ENCODE measurements at places on chromosomes 1 and 21. TPM values are rescaled to one million over a fixed set of nuclear protein-coding genes. Genes with fewer than 3 reads are reported as not detected.

DNA sequence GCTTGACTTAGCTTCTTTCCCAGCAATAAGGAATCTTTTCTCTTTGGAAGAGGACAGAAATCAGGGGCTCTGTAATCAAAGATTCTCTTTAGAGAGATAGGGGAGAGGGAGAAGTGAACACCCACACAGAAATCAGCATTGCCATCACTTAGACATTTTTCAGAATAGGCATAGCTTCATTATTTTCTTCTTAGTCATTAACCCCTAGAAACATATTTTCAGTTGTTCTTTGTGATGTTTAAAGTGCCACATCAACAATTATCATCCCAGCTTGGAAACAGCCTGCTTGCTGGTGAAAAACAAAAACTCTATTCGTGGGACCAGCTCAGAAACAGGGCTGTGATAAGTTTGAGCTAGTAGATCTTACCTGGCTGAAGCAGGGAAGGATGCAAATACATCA, 88.3 kb upstream of the SLC44A3 start:
- no peak overlapping the region for H3K27ac ChIP-seq
- H3K4me1 ChIP-seq = no peaks in the 10 kb centered on the region
- no peak for DNase-seq
- H3K36me3 ChIP-seq = no peaks in the 10 kb centered on the region
- H3K27me3 ChIP-seq = no peaks in the 10 kb centered on the region

GRCh38 chr1:5680600-5680999, 311.6 kb downstream of the NPHP4 start:
- no peaks in the 10 kb centered on the region for H3K4me1 ChIP-seq
- no peak overlapping the region for H3K27ac ChIP-seq

DNA sequence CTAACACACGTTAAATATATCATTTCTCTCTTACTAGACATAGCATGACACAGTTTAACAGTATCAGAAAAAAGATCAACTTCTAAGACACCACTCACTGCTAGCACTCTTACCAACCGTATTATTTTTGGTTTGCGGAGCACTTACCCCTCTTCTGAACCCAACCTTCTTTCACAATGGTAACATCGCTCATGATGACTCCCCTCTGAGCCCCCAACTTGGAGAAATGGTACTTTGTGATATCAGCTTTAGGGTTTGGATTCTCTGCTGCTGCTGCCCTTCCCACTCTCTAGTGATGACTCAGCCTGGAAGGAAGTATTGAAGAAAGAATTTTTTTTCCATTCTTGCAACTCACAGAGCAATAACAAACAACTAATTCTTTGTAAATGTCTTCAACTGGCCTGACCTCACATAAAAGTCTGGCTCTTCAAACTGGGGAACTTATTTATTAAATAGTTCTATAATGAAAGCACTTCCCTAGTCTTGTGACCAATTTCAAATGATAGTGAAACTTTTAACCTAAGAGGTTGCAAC, 7.0 kb downstream of the AKT3 start:
- peaks cover 3% of the 10 kb centered on the region for H3K4me1 ChIP-seq
- no peaks in the 10 kb centered on the region for H3K36me3 ChIP-seq
- no peak overlapping the region for H3K4me3 ChIP-seq
- no peak overlapping the region for H3K27ac ChIP-seq

DNA sequence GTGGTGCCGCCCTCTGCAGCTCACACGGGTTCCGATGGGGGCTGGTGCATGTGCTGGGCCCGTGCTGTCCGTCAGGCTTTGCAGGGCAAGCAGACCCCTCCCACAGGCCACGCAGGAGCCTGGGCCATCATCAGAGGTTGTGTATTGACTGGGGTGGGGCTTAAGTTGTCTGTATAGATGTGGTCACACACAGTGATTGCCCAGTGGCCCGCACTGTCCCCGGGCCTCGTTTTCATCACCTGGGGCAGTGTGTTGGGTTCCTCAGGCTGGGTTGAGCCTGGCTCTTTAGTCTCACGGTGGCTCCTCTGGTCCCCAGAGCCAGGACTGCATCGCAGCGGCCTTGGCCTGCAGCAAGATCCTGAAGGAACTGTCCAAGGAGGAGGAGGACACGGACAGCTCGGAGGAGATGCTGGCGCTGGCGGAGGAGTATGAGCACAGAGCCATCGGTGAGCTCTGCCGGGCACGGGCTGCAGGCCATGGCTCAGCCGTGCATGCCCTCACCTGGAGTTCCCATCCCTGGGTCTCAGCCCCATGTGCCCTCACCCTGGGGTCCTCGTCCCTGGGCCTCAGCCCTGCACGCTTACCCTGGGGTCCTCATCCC, 44.1 kb downstream of the TRPM2 start:
- H3K36me3 ChIP-seq = no peaks in the 10 kb centered on the region
- DNase-seq = no peak
- no peaks in the 10 kb centered on the region for H3K27me3 ChIP-seq
- H3K27ac ChIP-seq = no peak overlapping the region
- H3K4me1 ChIP-seq = no peaks in the 10 kb centered on the region

GRCh38 chr1:212862111-212862690, 4.1 kb downstream of the FLVCR1 start:
- no peak overlapping the region for H3K4me3 ChIP-seq
- DNase-seq = no peak
- no peaks in the 10 kb centered on the region for H3K4me1 ChIP-seq

GRCh38 chr1:154191990-154192461, at the start of gene TPM3:
Gene TPM3 (minus strand): TSS chr1:154192100. CDS start chr1:154192018, 82 bp downstream.
- no peaks in the 10 kb centered on the region for H3K36me3 ChIP-seq
- H3K4me3 ChIP-seq = no peak within 1 kb of the TSS

GRCh38 chr1:234851450-234852438, 241.8 kb upstream of the IRF2BP2 start:
- H3K36me3 ChIP-seq = no peaks in the 10 kb centered on the region
- no peak for DNase-seq
- H3K4me1 ChIP-seq = no peaks in the 10 kb centered on the region
- no peaks in the 10 kb centered on the region for H3K27me3 ChIP-seq
- no peak overlapping the region for H3K4me3 ChIP-seq
- no peak overlapping the region for H3K27ac ChIP-seq

GRCh38 chr1:185033686-185034085, 11.7 kb upstream of the RNF2 start:
- no peaks in the 10 kb centered on the region for H3K4me1 ChIP-seq
- no peaks in the 10 kb centered on the region for H3K27me3 ChIP-seq
- H3K36me3 ChIP-seq = no peaks in the 10 kb centered on the region
- H3K27ac ChIP-seq = no peak overlapping the region

- no peak for DNase-seq
- no peaks in the 10 kb centered on the region for H3K4me1 ChIP-seq
- H3K36me3 ChIP-seq = no peaks in the 10 kb centered on the region
- H3K27me3 ChIP-seq = no peaks in the 10 kb centered on the region
- no peak overlapping the region for H3K27ac ChIP-seq
Measured at GRCh38 chr21:42413093-42413492, 9.4 kb downstream of the UBASH3A start.

- H3K27me3 ChIP-seq = no peaks in the 10 kb centered on the region
- no peaks in the 10 kb centered on the region for H3K4me1 ChIP-seq
- H3K36me3 ChIP-seq = no peaks in the 10 kb centered on the region
- H3K27ac ChIP-seq = no peak overlapping the region
- DNase-seq = no peak
Measured at GRCh38 chr1:165284454-165284853, 72.1 kb downstream of the LMX1A start.

- no peaks in the 10 kb centered on the region for H3K4me1 ChIP-seq
- peak overlapping the region; percentile 66 for H3K4me3 ChIP-seq
- peaks cover 31% of the 10 kb centered on the region for H3K27me3 ChIP-seq
- DNase-seq = no peak
- peak overlapping the region; percentile 87 for H3K27ac ChIP-seq
Measured at GRCh38 chr1:217135987-217136894, 413.0 kb upstream of the ESRRG start.

- no peaks in the 10 kb centered on the region for H3K27me3 ChIP-seq
- no peaks in the 10 kb centered on the region for H3K4me1 ChIP-seq
- H3K36me3 ChIP-seq = no peaks in the 10 kb centered on the region
Measured at GRCh38 chr1:89927478-89927877, 67.4 kb upstream of the ZNF326 start.

GRCh38 chr1:217029281-217030157, 306.3 kb upstream of the ESRRG start:
- no peak overlapping the region for H3K4me3 ChIP-seq
- H3K27me3 ChIP-seq = no peaks in the 10 kb centered on the region
- H3K36me3 ChIP-seq = no peaks in the 10 kb centered on the region
- DNase-seq = no peak
- peak overlapping the region; percentile 85 for H3K27ac ChIP-seq

- H3K4me3 ChIP-seq = no peak overlapping the region
- no peaks in the 10 kb centered on the region for H3K36me3 ChIP-seq
- H3K4me1 ChIP-seq = peaks cover 39% of the 10 kb centered on the region
- peak overlapping the region; percentile 12 for H3K27ac ChIP-seq
- no peak for DNase-seq
- no peaks in the 10 kb centered on the region for H3K27me3 ChIP-seq
Measured at GRCh38 chr1:226723657-226724532, 15.2 kb downstream of the ITPKB start.

GRCh38 chr21:45039317-45040156, 34.8 kb upstream of the ADARB1 start:
- H3K36me3 ChIP-seq = no peaks in the 10 kb centered on the region
- no peaks in the 10 kb centered on the region for H3K4me1 ChIP-seq
- H3K4me3 ChIP-seq = no peak overlapping the region
- H3K27ac ChIP-seq = no peak overlapping the region

GRCh38 chr1:235632506-235633401, 16.8 kb downstream of the GNG4 start:
- H3K36me3 ChIP-seq = no peaks in the 10 kb centered on the region
- no peaks in the 10 kb centered on the region for H3K27me3 ChIP-seq
- no peak for DNase-seq

- no peak overlapping the region for H3K4me3 ChIP-seq
- H3K36me3 ChIP-seq = no peaks in the 10 kb centered on the region
- peaks cover 31% of the 10 kb centered on the region for H3K4me1 ChIP-seq
Measured at GRCh38 chr1:198161718-198162090, 4.9 kb downstream of the NEK7 start.

GRCh38 chr21:41668686-41669532, 97.9 kb downstream of the RIPK4 start:
- no peaks in the 10 kb centered on the region for H3K36me3 ChIP-seq
- no peaks in the 10 kb centered on the region for H3K4me1 ChIP-seq
- peaks cover 2% of the 10 kb centered on the region for H3K27me3 ChIP-seq
- no peak overlapping the region for H3K4me3 ChIP-seq

- H3K27ac ChIP-seq = peak overlapping the region; percentile 43
- H3K36me3 ChIP-seq = no peaks in the 10 kb centered on the region
- H3K4me1 ChIP-seq = no peaks in the 10 kb centered on the region
- no peaks in the 10 kb centered on the region for H3K27me3 ChIP-seq
Measured at GRCh38 chr1:2299131-2299627, 71.1 kb downstream of the SKI start.

DNA sequence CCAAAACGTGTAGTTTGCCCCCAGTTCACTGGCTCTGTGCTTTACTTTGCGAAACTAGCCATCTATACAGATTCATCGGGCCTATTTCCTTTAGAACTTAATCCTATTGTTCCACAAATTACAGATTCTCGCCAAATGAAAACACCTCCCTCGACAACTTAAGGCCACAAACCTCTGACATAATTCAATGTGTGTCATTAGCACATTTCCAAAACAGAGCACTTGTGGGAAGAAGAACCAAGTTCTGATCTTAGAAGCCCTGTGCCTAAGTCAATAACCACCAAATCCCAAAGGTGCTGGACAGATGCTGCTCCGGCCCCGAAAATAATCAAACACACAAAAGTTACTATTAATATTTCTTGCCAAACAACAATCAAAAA, 93.9 kb downstream of the SLC45A1 start:
- H3K4me3 ChIP-seq = no peak overlapping the region
- no peaks in the 10 kb centered on the region for H3K36me3 ChIP-seq
- H3K4me1 ChIP-seq = peaks cover 29% of the 10 kb centered on the region
- DNase-seq = no peak
- H3K27me3 ChIP-seq = no peaks in the 10 kb centered on the region

GRCh38 chr21:15309022-15309590, 244.3 kb upstream of the NRIP1 start:
- no peaks in the 10 kb centered on the region for H3K36me3 ChIP-seq
- no peaks in the 10 kb centered on the region for H3K4me1 ChIP-seq
- no peak for DNase-seq
- no peak overlapping the region for H3K27ac ChIP-seq
- H3K4me3 ChIP-seq = no peak overlapping the region
- H3K27me3 ChIP-seq = no peaks in the 10 kb centered on the region

DNA sequence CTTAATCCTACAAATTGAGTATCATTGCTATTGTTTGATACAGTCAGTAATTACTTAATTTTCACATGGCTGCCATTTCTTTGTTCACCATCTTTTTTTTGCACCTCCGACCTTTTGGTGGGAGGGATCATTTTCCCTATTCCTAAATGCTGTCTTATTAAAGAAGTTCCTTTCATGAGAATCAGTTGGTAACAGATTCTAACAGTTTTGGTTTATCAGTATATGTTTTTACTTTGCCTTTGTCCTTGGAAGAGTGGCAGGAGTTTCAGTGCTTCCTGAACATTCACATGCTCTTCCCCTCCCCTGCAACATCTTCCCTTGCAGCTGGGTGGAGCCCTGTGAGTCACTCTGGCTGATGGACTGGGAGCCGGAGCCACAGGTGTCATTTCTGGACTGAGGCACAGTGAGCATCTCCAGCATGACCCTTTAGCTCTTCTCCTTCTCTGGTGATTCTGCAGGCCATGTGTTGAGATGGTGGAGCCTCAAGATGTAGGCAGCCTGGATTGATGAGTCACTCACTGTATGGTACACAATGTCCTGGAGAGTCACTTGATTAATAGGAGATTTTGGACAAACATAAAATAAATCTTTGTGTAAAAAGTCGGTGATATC, 217.7 kb downstream of the URB2 start:
- H3K36me3 ChIP-seq = no peaks in the 10 kb centered on the region
- no peak for DNase-seq
- no peaks in the 10 kb centered on the region for H3K27me3 ChIP-seq
- H3K4me3 ChIP-seq = no peak overlapping the region
- H3K4me1 ChIP-seq = no peaks in the 10 kb centered on the region

GRCh38 chr1:145961425-145962156, 2.8 kb downstream of the ANKRD34A start:
- peak; percentile 78 for DNase-seq
- peak overlapping the region; percentile 74 for H3K4me3 ChIP-seq
- H3K27ac ChIP-seq = peak overlapping the region; percentile 77
- peaks cover 6% of the 10 kb centered on the region for H3K4me1 ChIP-seq
- no peaks in the 10 kb centered on the region for H3K27me3 ChIP-seq
- H3K36me3 ChIP-seq = no peaks in the 10 kb centered on the region

LCE1A gene
- not detected for polyA plus RNA-seq

TFF2 gene
- not detected for polyA plus RNA-seq

PGBD5 gene
- polyA plus RNA-seq = 2.0 TPM

IL19 gene
- polyA plus RNA-seq = 0.41 TPM

FMO3 gene
- polyA plus RNA-seq = 7.7 TPM

NFASC gene
- 23.2 TPM for polyA plus RNA-seq

LRRIQ3 gene
- 2.4 TPM for polyA plus RNA-seq

LCA5L gene
- 3.8 TPM for polyA plus RNA-seq

AIRE gene
- 0.09 TPM for polyA plus RNA-seq

INAVA gene
- polyA plus RNA-seq = 22.1 TPM

GUCA2A gene
- polyA plus RNA-seq = not detected

OPTC gene
- polyA plus RNA-seq = not detected

LCE2C gene
- polyA plus RNA-seq = not detected
